ENCODE measurements at places on chromosomes 1 and 21. TPM values are rescaled to one million over a fixed set of nuclear protein-coding genes. Genes with fewer than 3 reads are reported as not detected.

Gene TMEM200B
- total RNA-seq = 20.4 TPM

Gene ENSA
- 47.4 TPM for total RNA-seq

- H3K4me1 ChIP-seq = peaks cover 2% of the 10 kb centered on the region
- no peaks in the 10 kb centered on the region for H3K27me3 ChIP-seq
- DNase-seq = peak; percentile 14
- no peak overlapping the region for H3K27ac ChIP-seq
- H3K4me3 ChIP-seq = no peak overlapping the region
Measured at GRCh38 chr1:184567637-184568036, 180.8 kb downstream of the C1orf21 start.

DNA sequence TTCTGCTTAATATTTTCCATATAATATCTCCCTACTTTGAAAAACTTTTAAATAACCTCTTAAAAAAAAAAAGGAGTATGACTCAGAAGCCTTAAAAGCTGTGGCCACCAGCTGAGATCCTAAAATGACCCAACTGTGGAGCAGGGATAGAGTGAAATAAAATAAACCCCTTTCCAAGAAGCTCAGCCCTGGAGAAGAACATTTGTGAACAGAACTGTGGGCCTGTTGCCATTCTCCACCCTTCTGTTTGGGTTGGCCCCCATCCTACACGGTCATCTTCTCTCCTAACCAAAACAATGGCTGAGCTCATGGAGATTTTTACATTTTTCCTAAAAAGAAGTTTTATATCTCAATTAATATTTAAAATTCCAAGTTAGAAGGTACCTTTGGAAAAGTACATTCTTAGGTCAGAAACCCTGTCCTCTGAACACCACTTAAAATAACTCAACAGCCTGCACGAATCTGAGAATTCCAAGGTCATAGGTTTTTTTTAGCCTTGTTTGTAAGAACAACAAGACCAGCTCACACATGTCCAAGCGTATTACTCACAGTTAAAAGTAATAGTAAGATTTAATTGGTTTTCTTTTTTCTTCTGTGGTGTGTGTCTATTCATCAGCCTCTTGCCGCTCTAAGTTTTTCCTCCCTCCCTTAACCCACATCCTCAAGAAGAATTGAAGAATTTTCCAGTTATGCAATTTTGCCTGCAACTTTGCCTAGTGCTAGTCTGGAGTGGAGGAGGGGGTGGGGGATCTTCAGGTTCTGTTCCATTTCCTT, 107.7 kb upstream of the ERRFI1 start:
- peak; percentile 89 for DNase-seq
- H3K4me1 ChIP-seq = peaks cover 47% of the 10 kb centered on the region
- H3K27me3 ChIP-seq = no peaks in the 10 kb centered on the region
- H3K4me3 ChIP-seq = peak overlapping the region; percentile 55
- H3K27ac ChIP-seq = peak overlapping the region; percentile 83

DNA sequence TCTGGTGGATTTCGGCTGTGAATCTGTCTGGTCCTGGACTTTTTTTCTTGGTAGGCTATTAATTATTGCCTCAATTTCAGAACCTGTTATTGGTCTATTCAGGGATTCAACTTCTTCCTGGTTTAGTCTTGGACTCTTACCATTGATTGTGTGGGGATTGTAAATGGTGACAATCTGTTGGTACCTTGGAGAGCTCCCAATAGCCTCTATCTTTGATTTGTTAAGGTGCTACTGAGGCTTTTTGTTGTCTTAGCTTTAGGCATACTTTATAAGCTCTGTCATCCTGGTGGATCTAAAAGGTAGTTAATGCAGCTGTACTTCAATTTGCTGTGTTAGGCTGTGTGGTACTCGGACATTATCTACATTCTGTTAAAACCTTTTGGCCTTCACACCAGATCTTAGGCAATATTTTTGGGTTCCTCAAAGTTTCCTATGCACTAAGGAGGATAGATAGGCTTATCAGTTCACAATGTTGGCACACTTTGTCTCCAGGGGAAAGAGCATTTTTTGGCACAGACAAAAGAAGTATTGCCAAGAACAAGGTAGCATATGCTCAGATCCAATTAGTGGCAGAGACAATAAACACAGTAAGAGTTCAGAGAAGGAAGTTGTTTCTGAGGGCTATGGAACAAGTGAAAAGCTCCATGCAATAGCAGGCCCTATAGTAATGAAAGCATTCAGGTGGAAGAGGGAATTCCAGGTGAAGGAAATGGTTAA, 230.4 kb downstream of the PDE4B start:
- H3K36me3 ChIP-seq = no peaks in the 10 kb centered on the region
- no peak overlapping the region for H3K27ac ChIP-seq
- DNase-seq = peak; percentile 29
- no peak overlapping the region for H3K4me3 ChIP-seq
- no peaks in the 10 kb centered on the region for H3K27me3 ChIP-seq

DNA sequence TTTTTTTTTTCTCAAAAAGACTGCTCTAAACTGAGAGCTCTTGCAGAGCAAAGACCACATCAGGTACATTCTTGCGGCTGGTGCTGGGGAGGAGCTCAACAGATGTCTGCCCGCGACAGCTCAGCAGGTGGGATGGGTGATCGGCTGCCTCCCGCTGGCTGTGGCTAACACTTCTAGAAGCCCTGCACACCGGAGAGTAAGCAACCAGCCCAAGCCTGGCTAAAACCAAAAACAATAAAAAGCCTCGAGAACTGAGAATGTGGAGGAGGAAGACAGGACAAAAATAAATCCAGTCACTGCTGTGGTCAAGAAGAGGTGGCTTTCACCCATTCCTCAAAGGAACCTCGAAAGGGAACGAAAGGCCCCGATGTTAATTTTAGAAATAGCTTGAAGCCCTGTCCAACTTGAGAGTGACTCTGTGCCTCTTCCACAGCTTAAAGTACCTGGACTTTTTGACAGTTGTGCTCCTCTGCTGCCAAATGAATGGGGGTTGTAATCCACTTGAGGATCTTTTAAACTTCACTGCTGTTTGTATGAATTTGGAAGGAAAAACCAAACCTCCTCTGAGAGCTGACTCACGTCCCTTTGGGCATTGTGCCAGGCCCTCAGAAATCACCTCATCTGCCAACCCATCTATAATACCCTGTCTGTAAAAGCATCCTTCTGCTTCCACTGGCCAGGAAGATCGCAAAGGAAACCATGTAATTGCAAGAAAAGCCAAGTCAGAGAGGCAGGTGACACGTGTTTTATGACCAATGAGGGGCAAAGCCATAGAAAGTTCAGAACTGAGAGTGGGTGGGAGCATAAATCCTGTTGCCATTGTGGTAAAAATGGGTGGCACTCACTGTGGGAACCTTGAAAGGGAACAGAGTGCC, 78.6 kb downstream of the KCNN3 start:
- no peak overlapping the region for H3K27ac ChIP-seq
- no peaks in the 10 kb centered on the region for H3K4me1 ChIP-seq
- DNase-seq = peak; percentile 36
- no peaks in the 10 kb centered on the region for H3K36me3 ChIP-seq

DNA sequence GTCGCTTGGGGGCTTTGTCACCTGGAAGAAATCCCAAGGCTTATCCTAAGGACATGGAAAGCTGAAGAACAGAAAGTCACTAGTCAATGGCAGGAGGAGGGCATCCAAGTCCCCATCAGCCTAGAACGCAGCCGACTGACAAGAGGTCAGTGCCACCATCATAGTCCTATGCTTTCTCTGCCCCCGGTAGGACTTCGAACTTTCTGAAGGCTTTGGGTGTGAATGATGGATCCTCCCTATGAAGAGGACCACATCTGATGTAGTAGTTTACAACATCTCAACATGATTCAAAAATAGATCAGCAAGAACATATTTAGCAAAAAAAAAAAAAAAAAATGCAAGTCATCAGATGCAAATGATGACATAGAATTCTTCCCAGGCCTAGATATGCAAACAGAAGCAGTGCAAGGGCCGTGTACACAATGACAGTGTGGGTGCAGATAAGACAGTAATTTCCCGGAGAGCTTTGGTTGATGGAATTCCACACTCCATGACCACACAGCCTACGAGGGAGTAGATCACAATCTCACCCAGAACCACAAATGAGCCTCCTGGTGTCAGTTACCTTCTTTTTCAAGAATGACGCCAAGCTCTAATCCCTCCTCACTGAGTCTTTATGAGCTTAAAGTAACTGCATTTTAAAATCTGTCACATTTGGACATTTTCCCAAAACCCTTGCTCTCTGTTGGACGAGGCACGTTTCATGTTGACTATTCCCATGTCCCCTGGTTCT, 88.2 kb downstream of the PSMG1 start:
- no peak overlapping the region for H3K4me3 ChIP-seq
- H3K27me3 ChIP-seq = no peaks in the 10 kb centered on the region
- DNase-seq = peak; percentile 47
- no peak overlapping the region for H3K27ac ChIP-seq
- no peaks in the 10 kb centered on the region for H3K4me1 ChIP-seq

DNA sequence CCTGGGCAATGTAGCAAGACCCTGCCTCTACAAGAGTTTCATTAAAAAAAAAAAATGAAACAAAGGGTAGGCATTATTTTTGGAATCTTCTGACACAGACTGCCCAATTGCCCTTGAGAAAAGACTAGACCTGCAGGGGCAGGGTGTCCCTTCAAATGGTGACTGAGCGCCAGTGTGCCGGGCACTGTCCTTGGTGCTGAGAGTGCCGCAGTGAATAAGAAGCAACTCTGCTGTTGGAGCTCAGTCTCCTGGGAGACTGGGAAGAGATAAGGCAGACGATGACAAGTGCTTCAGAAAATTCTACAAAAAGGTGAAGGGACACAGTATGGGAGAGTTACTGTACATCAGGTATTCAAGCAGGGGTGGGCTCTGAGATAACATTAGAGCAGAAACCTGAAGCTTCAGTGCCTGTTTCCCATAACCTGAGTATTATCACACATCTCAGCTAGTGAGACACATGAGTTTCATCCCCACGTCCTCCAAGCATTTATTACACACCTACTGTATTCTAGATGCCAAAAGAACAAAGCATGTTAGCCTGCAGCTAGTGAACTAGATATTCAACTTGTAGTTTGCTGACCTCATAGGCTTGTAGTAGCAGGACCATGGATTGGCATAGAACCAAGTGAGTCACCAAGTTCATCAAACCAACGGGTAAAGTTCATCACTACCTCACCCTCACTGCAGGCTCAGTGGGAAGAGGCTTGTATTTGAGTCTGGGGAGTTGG, 18.4 kb upstream of the RPL11 start:
- H3K27ac ChIP-seq = no peak overlapping the region
- H3K27me3 ChIP-seq = 0 out of 2 replicates have a peak, but pooled peaks cover 7% of the 10 kb centered on the region
- peak; percentile 66 for DNase-seq
- H3K4me3 ChIP-seq = no peak overlapping the region
- no peaks in the 10 kb centered on the region for H3K4me1 ChIP-seq
- H3K36me3 ChIP-seq = no peaks in the 10 kb centered on the region

DNA sequence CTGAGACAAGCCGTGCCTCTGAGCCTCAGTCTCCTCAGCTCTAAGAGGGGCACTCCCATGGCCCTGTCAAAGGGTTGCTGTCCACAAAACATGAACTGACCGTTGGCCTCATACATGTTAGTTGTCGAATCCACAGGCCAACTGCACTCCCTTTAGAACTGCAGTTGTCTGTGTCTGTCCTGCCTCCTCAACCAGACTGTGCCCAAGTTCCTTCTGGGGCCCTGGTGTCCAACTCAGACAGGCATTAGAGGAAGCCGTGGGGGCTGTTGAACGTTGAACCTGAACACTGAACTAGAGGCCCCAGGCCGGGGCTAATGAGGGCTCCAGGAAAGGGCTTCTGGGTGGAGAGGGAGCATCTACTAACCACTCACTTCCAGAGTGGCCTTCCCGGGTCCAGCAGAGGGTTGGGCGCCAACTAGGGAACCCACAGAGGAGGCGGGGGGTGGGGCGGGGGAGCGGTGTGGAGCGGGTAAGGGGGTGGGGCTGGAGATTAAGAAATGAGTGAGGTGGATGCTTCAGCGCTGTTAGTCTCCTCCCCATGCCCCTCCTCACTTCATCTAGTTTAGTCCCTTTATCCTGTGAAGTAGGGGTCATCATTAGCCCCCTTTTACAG, at the start of gene RAB42:
RAB42 (plus strand) TSS at position 558 of the 613 bp plus-strand sequence. CDS start 247 bp downstream, outside the sequence.
- peak within 1 kb of the TSS; percentile 69 for H3K4me3 ChIP-seq
- H3K27me3 ChIP-seq = no peaks in the 10 kb centered on the region
- DNase-seq = peak; percentile 46
- H3K4me1 ChIP-seq = no peaks in the 10 kb centered on the region
- H3K36me3 ChIP-seq = no peaks in the 10 kb centered on the region

DNA sequence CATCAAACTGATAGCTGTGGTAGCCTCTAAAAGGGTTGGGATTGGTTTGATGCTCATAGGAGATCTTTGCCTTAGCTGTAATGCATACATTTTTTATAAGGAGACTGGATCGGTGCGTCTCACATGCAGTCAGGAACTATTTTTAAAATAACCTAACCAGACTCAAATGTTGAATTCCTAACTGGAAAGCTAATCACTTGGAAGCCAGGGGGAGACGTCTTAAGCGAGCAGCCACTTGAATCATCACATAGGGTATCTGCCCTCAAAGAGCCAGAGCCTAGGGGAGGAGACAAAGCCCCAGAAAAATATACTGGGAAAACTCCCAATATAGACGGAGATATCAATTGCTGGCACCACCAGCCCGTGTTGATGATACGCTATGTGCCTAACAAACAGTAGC, 61.7 kb upstream of the PUM1 start:
- DNase-seq = peak; percentile 74
- H3K4me1 ChIP-seq = peaks cover 13% of the 10 kb centered on the region
- no peaks in the 10 kb centered on the region for H3K27me3 ChIP-seq
- H3K36me3 ChIP-seq = no peaks in the 10 kb centered on the region

- H3K36me3 ChIP-seq = no peaks in the 10 kb centered on the region
- H3K27me3 ChIP-seq = no peaks in the 10 kb centered on the region
- no peak overlapping the region for H3K27ac ChIP-seq
Measured at GRCh38 chr1:44323947-44324346, 31.1 kb downstream of the ERI3 start.

- peak overlapping the region; percentile 71 for H3K27ac ChIP-seq
- no peaks in the 10 kb centered on the region for H3K27me3 ChIP-seq
- H3K4me1 ChIP-seq = peaks cover 54% of the 10 kb centered on the region
- H3K4me3 ChIP-seq = peak overlapping the region; percentile 87
- peak; percentile 73 for DNase-seq
- no peaks in the 10 kb centered on the region for H3K36me3 ChIP-seq
Measured at GRCh38 chr1:230867101-230867902, 1.0 kb downstream of the C1orf198 start.
